ENCODE measurements at places on chromosomes 2 and 18.
A peak's percentile ranks its signal among the peaks of the same experiment; 100 is the strongest.

DNA sequence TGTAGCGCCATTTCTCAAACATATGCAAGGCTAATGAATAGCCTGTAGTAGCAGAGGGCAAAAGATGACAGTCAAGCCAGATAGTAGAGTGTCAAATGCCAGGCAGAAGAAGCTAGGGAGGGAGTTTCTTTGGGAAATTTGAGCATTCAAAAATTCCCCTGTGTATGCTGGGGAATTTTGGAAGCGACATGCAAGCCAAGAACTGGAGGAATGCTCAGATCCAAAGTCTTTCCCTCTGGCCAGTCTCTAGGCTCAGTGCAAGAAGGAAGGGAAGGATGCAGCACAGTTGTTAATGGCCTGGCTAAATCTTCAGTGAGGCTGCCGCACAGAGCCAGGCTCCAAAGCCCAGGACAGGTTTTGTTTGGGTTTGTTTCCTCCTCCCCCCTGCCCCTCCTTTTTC is 59.9 kb downstream of the ATP9B start:
- no peak for DNase-seq

- peak; percentile 12 for DNase-seq
These were observed 23.7 kb upstream of the ACKR3 start for GRCh38 chr2:236545814-236546480.

DNA sequence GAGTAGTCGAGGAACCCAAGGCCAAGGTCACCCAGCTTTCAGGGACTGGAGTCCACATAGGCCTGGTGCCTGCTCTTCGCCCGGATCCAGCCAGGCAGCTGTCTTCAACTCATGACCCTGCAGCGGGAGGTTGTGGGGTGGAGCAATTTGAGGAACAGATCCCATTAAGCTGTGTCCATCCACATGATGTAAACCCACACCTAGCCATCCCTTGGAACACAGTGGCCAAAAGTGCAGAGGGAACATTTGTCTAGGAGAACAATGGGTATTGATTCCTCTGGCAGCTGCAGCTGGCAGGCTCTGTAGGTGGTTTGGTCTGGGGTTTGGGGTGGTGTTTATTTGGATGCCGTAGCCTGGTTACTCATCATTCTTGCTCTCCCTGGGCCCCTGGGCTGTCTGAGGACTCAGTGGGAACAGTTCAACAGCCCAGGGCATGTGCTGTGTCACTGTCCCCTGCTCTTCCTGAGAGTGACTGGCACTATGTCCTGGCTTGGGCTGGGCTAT is 99.4 kb downstream of the TFCP2L1 start:
- DNase-seq = no peak

DNA sequence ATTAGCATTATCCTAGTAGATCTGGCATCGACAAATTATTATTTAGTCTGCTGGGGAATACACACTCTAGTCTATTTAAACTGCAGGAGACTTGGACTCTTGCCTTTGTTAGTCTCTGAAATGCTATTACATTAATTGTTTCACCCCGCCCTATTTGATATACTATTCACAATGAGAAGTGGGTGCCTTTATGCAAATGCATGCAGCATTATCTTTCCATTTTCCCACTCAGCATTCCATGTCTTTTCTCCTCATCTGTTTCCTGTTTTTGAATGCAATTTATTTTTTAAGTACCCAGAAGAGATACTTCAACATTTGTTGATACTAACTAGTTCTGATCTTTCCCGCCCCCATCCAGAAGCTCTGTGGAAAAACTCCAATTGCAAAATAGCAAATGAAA is 395.3 kb upstream of the NXPH2 start:
- DNase-seq = no peak

- DNase-seq = no peak
These were observed 115.6 kb downstream of the TXNL1 start for GRCh38 chr18:56522816-56523215.

DNA sequence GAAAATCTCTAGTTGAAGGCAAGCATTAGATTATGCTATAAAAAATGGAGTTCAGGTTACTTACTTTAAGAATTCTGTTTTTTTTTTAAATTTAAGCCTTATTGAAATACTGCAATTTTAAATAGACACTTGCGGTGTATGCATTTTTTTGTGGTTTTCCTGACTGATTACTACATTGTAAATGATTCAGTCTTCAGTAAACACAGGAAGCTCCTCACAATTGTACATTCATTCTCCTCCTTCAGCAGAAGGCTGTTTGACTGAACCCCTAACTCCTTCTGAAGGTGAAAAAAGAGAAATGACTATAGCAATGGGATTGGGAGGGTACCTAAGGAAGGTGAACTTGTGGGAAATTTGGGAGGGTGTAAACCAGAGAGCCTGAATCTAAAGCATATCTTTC is 136.1 kb downstream of the GCA start:
- no peak for DNase-seq

DNA sequence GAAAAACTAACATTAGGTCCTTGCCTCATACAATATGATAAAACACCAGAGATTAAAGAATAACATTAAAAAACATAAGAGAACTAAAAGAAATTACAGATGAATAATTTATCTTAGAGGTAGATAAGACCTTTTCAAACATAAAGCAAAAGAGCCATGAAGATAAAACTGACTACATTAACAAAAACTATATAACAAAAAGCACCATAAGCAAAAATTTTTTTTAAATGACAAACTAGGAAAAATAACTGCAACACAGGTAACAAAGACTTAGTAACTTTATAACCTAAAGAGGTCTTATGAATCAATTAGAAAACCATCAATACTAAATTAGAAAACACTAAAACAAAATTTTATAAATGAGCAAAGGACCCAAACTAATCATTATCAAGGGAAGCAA is 16.3 kb upstream of the SERTAD2 start:
- DNase-seq = no peak

DNA sequence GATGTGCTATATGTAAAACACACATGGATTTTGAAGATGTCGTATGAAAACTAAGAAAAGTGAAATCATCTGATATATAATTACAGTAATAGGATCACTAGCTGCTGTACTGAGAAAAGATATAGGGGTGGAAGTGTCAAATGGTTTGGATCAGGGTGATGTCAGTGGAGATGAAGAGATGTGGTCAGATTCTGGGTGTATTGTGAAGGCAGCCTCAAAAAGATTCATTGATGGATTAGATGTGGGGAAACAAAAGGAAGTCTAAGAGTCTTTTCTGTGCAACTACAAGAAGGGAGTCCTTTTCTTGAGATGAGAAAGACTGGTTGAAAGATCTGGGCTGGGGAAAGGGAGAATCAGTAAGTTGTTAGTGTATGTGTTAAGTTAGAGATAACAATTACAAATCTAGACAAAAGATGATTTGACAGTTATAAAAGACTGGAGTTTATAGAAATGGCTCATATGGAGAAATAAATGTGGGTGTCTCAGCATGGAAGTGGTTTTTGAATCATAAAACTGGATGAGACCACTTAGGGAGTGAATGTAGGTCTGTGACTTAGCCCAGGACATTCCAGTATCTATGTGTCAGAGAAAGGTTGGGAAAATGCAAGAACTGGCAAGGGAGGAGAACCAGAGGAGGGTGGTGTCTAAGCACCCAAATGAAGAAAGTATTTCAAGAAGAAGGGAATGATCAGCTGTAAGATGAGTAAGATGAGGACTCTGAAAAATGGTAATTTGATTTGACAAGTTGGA is 347.4 kb downstream of the PARD3B start:
- no peak for DNase-seq

GRCh38 chr2:66103581-66103980 is 331.3 kb upstream of the MEIS1 start:
- DNase-seq = no peak

DNA sequence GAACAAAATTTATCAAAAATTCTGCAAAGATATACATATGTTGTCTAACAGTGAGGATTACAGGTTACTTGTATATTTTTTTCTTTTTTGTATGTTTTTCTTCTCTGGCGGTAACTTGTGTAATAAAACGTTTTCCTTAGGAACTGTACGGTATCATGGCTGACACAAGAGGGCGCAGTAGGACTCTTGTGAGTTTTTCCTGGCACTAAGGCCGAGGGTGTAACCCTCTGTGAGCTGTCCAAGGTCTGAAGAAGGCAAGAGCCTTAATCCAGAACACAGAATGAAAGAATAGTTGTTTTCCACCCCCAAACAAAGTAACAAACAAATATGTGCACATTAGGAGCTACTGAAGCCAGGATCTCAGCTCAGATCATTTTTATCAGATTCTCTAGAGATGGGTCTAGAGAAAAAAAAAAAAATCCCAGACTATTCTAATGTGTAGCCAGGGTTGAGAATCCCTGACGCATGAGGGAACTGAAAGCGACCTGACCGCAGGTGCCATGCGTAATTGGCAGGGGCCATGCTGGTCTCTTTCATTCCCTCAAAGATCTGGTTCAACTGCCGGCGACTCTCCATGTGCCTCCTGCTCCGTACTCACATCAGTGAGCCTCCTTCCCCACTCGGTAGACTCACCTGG is 27.0 kb downstream of the TMEM200C start:
- no peak for DNase-seq

GRCh38 chr2:100051253-100051652 is 91.1 kb downstream of the AFF3 start:
- DNase-seq = no peak

DNA sequence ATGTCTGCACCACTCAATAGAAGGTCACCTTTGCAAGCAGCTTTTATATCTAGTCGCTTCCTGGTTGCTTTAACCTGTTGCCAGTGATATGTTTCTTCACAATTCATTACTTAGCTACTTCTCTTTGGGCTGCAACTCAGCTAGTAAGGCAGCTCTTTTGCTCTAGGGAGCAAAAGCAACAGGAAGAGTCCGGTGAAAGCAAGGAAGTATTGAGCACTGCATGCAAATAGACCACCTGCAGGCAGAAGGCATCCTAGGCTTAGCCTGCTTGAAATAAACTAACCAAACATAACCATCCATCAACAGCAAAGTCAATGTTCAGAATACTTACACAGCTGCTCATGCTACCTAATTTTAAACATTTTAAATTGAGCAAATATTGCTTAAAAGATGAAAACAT is 529.2 kb upstream of the LINC00305 start:
- no peak for DNase-seq
